ENCODE measurements at places on chromosomes 5 and 9. TPM values are rescaled to one million over a fixed set of nuclear protein-coding genes. Genes with fewer than 3 reads are reported as not detected.

DNA sequence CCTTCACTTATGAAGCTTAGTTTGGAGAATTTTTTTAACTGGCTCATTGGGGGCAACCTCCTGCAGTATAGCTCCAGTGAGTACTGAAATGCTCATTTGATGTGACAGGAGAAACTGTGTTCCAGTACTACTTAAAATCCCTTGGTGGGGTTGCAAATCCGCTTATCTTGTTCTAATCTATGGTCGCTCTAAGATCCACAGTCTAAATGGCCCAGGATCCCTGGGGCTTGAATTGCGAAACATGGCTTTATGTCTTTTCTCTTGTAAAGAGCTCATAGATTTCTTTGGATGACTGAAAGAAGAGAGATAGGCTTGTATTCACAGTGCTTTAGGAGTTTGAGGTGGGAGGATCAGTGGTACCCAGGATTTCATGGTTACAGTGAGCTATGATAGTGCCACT lies 52.7 kb downstream of the ADAMTSL1 start:
- DNase-seq: no peak

- DNase-seq: no peak
Observed at GRCh38 chr9:97940233-97940632, 2.3 kb upstream of the HEMGN start.

GRCh38 chr9:100307080-100307479 lies 45.7 kb downstream of the TEX10 start:
- DNase-seq: no peak

PTGER4 gene
- 3.3 TPM for total RNA-seq

- no peak for DNase-seq
Observed at GRCh38 chr9:4717815-4718214, 23.2 kb downstream of the AK3 start.

- peak; percentile 71 for DNase-seq
Observed at GRCh38 chr9:33676746-33677505, 118.4 kb upstream of the PRSS3 start.

TAF1L gene
- total RNA-seq: 0.78 TPM

GRCh38 chr5:65034029-65034812 lies 265.5 kb downstream of the CWC27 start:
- no peak for DNase-seq
